ENCODE measurements at places on chromosomes 11 and 22.

GRCh38 chr11:76747153-76747914 is 35.8 kb upstream of the TSKU start:
- no peak for DNase-seq

- no peak for DNase-seq
Observed at GRCh38 chr11:17314232-17314547, 37.4 kb upstream of the NCR3LG1 start.

- DNase-seq, result no peak
Observed at GRCh38 chr11:72807021-72807693, 7.1 kb upstream of the ATG16L2 start.

DNA sequence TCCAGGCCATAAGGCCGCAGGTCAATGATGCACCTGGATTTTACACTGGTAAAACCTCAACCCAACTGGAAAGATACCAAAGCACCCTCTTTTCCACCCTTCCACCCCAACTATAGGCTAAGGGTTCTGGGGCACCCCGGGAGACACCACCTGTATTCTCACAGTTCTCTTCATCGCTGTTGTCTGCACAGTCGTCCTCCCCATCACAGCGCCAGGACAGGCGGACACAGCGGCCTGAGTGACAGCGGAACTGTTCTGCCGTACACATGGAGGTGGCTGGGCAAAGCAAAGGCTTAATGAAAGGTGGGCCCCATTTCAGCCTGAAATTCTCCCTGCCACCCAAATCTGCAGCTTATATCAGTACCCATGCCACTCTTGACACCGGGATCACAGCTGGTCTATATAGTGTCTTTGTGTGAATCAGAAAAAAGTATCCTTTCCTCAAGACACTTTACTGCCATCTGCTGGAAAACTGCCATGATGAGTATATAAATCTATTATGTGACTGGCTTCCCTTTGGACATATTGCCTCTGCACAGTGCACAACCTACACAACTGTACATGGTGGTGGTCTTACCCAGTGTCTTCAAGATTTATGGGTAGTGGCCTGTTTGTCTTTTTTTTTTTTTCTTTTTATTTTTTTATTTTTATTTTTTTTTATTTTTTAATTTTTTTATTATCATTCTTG is 21.5 kb downstream of the LRP4 start:
- DNase-seq, result no peak

- no peak for DNase-seq
Observed at GRCh38 chr11:18669219-18669596, 29.4 kb upstream of the TMEM86A start.

DNA sequence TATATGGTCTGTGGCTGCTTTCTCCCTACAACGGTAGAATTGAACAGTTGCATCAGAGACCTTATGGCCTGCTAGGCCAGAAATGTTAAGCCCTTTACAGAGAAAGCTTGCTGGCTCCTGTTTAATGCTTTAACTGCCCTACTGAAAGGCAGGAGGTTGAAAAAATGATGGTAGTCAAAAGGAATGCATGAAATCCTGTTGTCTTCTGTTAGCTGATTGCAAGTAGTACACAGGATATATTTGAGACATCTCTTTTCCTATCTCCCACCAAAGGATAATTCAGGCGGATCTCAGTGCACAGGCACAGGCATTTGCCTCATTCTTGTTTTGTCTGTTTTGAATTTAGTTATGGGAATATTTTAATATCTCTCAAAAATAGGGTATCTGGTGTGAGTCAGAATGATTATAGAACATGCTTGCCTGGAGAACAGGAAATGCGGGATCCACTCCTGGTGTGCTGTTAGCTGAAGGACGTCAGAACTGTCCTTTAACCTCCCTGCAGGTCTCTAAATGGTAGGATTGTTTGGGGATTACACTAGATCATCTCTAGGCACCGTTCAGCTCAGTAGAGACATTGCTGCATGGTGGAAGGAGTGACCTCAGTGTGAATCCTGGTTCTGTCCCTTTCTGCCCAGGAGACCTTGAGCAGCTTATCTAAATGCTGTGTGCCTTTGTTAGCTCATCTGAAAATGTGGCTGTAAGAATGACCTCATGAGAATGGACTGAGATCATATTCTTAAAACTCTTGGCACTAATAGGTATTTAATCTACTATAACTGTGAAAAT is 49.5 kb downstream of the PACS1 start:
- no peak for DNase-seq

- no peak for DNase-seq
Observed at GRCh38 chr22:30132290-30132996, 52.2 kb downstream of the HORMAD2 start.

DNA sequence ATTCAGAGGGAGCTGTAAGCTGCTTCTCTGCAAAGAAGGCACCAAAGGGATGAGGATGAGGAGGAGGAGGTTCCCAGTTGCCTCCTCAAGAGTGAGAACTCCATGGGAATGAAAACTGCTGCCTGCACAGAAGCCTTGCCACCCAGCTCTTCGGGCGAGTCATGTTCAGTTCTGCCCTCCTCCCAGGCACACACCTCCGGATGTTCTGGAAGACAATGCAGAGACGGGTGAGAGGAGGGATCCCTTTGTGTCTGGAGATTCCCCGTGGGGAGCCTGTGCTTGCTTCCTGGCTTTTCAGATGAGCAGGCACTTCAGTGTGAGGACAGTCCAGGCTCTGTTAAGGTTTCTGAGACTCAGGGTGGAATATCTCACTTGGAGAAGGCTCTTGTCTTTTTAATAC is 295.6 kb downstream of the DDX10 start:
- peak; percentile 66 for DNase-seq

GRCh38 chr11:95372097-95372656 is 141.2 kb upstream of the SESN3 start:
- no peak for DNase-seq

DNA sequence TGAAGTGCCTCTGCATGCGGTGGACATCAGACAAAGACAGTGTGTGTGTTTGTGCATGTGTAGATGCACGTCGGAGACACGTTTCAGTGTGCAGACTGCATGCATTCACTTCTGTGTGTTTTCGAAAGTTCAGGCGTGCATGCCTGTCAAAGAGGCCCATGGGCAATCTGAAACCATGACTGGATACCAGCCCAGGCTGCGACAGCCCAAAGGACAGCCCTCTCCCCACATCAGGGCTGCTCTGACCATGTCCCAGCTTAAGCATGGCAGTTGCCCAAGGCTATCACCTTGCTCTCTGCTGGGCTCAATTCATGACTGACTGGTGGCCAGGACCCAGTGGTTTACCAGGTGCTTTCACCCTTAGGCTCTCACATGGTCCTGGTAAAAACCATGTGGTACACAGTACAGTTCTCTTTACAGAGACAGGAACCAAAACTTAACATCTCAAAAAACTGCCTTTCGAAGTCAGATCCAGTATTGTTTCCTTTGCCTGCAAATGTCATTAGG is 423.7 kb upstream of the CADM1 start:
- DNase-seq, result no peak
